Right hindlimb (tissue), 1 donor: ENCODE measurements at places on chromosomes 2 and 18.

DNA sequence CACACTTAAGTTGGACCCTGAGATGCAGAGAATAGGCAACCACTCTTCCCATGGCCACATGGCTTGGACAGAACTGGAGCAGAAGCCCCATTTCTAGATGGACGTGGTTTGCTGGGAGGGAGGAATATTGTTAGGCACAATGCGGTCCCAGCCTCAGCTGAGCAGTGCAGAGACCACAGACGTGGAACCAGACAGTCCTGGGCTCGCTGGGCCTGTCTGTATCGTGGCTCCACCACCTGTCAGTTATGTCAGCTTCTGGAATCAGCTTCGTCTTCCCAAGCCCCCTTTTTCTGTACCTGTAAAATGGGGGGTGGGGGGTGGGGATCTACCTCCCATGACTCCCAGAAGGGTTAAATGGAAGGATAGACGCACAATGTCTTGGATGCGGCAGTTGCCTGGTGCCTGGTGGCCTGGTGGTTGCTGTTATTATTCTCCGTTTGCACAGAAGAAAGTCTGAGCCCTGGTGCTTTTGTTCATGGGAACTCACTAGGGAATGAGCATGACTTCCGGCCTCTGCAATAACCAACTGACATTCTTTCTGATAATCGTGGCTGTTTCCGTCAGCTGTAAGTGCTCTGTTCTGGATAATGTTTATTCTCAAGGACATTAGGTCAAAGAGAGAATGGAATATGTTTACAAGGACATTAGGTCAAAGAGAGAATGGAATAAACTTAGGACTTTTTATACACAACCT is 31.4 kb downstream of the COLEC11 start:
- DNase-seq: peak; percentile 18

- no peak for DNase-seq
Measured at GRCh38 chr2:215347878-215348277, 36.0 kb downstream of the ATIC start.

DNA sequence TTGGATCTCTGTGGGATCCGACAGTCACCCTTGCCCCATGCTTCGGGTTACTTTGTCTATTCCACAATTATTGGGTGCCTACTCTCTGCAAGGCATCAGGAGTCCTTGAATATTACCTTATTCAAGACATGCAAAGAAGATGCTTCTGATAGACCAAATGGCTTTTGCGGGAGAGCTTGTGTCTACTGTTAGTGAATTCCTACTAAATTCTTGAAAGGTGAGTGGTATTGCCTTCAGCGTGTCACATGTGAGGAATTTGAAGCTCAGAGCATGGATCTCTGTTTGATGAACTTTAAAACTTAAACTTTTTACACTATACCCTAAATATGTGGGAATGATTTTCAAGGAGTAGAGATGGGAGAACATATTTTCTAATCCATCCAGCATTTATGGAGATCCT is 184.4 kb downstream of the LTBP1 start:
- no peak for DNase-seq

- no peak for DNase-seq
Measured at GRCh38 chr2:160308476-160308875, 108.4 kb upstream of the ITGB6 start.

GRCh38 chr18:38460657-38461056 is 895.1 kb upstream of the CELF4 start:
- no peak for DNase-seq

GRCh38 chr18:21433436-21433835 is 167.1 kb downstream of the ESCO1 start:
- DNase-seq: no peak

DNA sequence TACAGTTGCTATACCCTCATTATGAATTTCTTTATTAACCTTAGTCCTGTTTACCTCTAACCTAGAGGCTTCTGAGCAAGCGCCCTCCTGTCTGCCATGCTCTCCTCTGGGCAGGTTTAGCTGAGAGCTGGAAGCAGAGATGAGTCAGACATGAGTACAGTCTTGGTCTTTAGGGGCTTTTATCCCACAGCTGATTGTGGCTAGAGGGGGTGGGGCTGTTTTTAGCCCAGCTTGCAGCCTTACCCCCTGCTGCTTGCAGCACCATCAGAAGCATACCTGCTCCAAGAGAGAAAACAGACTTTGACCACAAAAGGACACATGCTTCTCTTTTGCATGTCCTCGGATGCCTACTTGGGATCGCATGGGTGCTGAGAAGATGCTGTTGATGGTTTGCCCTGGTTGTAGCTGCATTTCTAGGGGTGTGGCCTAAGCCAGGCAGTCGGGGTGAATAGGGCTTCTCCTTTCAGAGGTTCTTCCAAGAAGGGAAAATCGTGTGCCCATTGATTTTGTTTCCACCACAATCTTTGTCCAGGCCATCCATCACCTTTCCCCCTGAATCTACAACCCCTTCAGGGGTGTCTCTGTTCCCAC is 115.0 kb upstream of the LGALSL start:
- no peak for DNase-seq

GRCh38 chr2:53652131-53652530 is 115.5 kb upstream of the CHAC2 start:
- no peak for DNase-seq

DNA sequence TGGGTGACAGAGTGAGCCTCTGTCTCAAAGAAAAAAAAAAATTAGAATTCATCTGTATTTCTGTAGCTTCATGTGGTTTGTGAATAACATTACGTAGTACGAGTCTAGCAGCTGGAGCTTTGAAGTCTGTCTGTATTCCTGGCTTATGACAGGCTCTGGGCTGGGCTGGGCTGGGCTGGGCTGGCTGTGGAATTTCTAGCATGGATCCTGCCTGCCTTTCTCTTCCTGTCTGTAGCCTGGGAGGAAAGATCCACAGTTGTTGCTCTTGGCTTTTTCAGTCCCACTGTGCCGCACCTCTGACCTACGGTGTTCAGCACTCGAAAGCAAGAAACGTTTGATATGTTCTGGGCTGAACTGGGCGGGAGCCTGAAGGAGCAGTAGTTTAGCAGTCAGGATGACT is 55.4 kb downstream of the BOLA3 start:
- DNase-seq: no peak

- no peak for DNase-seq
Measured at GRCh38 chr2:209316141-209316540, 107.7 kb upstream of the MAP2 start.

DNA sequence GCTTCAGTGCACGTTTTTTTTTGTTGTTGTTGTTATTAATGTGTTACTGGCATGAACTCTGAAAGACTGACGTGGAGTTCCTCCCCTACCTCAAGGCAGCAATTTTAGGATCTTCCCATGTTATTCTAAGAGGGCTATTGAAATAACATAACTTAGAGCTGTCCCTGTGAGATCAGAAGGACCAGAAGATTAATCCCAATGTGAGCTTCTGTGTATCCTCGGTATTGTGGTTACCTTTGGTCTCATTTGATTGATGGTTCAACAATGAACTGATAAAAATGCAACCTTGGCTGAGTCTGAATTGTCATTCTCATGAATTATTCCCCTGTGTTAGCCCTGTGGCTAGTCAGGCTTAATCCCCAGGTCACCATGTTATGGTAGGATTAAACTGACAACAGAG is 394.1 kb downstream of the TRIB2 start:
- DNase-seq: no peak

DNA sequence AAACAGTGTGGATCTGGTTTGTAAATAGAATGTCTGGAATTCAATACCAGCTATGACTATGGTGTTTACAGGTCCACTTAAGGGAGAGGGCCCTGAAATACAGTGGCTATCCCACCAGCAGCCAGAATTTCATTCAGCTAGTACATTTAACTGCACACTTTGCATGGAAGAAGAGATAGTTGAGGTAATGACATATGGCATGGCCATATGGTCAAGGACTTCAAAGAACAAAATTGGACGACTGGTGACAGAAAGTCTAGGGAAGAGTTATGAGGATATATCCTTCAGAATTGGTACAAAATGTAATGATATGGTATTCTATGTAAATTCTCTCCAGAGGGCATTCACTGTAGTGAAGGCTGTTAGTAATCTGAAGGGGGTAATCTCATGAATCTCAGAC is 105.0 kb downstream of the IKZF2 start:
- DNase-seq: no peak

DNA sequence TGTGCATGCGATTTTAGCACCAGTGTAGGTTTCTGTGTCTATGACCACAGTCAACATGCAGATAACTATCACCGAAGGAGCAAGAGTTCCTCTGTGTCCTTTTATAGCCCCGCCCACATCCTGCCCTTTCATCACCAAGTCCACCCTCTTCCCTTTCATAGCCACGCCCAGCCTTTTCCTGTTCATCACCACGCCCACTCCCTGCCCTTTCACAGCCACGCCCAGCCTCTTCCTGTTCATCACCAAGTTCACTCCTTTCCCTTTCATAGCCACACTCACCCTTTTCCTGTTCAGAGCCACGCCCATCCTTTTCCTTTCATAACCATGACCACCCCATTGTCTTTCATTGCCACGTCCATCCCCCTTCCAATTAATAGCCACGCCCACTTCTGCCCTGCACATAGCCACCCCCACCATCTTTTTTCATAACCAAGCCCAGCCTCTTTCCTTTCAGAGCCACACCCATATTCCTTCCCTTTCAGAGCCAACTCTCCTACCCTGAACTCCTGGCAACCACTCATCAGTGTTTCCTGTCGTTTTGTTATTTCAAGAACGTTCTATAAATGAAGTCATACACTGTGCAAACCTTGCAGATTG is 273.9 kb downstream of the MYT1L start:
- DNase-seq: peak; percentile 35

- DNase-seq: no peak
Measured at GRCh38 chr2:217261452-217261851, 401.6 kb upstream of the TNP1 start.

DNA sequence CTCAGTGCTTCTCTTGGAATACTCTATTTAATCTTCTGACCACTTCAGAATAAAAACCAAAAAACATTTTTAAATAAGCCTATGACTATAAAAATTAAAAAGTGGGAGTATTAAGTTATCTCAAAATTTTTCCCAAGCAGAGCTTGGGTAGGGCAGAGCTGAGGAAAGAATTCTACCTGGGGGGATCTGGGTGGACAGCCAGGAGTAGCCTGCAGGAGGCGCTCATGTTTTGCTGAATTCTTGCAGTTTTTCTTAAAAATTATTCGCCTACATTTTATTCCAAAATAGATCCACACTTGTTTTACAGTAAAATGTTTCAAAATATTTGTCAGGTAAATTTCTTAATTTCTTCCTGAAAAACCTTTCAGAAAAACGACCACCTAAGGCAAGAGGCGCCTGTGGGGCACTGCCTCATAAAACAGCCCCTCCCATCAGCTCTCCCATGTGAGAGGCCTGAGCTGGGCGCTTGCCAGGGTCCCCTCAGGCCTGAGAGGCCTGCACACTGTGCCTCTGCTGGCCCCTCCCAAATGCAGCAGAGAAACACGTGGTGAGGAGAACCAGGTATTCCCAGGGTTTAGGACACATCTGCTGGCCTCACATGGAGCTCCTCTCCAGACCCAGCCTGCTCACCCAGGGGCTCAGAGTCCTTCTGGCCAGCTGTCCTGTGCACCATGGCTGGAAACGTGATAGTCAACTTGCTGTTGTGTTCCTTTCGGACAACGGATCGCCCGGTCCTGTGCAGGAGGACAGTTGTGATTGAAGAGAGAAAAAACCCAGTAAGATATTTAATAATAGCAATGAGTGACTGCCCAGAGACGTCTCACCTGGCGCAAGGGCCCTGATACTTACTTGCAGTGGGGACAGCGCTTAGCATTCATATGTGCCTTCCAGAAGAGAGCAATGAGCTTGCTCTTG is 17.5 kb downstream of the POLR1A start:
- no peak for DNase-seq

GRCh38 chr2:47735912-47736311 is 47.0 kb upstream of the MSH6 start:
- no peak for DNase-seq

DNA sequence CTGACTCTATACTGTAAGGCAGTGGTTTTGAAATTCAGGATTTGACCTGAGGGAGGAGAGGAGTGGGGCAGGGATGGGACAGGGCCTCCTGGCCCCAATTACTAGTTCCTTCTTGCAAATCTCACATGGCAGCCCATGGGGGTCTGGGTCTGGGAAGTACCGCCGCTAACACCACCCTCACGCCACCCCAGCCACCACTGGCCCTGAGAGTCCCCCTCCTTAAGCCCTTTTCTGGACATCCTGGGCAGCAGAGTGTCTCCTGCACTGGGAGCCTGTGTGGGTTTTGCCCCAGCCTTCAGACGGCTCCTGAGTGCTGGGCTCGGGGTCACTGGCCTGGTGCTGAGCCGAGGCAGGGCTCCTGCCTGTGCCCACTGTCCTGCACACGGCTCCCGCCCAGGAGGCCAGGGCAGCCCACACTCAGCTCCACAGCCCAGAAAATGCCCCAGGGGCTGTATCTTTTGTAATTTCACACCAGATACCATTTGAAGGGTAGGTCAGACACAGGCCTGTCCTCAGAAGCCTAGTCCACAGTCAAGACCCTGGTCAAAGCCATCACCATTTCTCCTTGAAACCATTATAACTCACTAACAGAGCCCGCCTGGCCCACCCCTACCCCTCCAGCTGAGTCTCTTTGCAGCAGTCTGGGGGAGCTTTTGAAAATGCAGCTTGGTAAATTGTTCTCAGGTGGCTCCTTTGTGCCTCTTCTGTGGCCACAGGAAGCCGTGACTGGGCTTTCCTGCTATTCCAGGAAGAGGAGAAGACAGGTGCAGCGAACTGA is 55.1 kb downstream of the CYP27C1 start:
- no peak for DNase-seq

DNA sequence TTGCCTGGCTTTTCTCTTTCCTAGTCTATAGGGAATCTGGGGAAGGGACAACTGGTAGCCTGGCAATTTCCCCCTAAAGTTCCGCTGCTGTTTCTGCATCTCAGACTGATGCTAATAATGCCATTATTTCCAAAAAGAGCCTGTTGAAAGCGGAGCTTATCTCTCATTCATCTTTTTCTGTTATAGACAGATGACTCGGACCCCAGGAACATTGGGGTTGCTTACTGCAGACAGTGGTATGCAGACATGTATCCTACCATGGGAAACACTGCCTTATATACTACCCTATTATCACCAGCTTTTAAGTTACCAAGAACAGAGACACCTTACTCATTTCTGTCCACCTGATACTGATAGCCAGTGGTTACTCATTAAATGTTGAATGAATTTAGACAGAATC is 15.3 kb downstream of the ETAA1 start:
- DNase-seq: no peak

DNA sequence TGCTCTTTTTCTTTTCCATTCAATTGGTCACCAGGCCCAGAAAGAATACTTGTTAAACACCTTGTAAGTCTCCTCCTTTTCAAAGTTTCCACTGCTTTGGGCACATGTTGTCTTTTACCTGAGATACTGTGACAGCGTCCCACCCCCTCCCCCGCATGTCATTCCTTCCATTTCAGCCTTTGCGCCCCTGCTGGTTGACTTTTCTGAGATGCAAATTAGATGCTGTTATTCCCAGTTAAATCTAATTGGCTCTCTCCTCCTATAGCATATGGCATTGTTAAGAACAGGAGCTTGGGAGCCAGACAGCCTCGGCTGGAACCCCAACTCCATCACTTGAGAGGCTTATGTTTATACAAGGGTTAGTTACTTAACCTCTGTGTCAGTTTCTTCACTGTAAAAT is 80.3 kb upstream of the GAREM1 start:
- DNase-seq: no peak

DNA sequence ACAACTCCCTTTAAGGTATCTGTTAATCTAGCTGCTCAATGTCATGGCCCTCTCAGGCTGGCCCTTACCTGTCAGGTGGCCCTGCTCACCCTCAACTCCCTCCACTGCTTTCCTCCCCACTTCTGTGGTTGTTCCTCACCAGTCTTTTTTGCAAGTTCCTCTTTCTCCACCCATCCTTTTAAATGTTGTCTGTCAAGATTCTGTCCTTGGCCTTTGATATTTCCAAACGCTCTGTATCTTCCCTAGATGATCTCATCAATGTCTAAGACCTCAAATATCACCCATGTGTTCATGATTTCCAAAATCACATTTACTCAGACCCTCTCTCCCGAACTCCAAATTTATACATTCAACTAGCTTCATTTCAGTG is 3.5 kb downstream of the PTPN2 start:
- no peak for DNase-seq
